NB4 (cell line): ENCODE measurements at places on chromosomes 5 and 9.
A peak's percentile ranks its signal among the peaks of the same experiment; 100 is the strongest.

DNA sequence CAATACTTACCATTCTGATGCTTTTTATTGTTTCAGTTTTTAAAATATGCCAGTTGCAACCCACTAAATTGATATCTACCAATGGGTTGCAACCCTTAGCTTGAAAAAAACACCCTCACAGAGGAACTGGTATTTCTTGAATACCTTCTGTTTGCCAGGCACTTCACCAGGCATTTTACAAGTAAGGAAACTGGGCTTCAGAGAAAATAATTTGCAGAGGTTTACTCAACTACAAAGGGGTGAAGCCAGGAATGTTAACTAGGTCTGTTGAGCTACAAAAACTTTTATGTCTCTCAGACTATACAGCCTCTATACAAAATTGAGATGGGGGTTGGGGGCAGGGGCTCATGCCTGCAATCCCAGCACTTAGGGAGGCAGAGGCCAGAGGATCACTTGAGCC lies 65.0 kb downstream of the STX17 start:
- no peak for DNase-seq

- no peak for DNase-seq
Observed at GRCh38 chr5:139046551-139046950, 151.6 kb downstream of the SIL1 start.

DNA sequence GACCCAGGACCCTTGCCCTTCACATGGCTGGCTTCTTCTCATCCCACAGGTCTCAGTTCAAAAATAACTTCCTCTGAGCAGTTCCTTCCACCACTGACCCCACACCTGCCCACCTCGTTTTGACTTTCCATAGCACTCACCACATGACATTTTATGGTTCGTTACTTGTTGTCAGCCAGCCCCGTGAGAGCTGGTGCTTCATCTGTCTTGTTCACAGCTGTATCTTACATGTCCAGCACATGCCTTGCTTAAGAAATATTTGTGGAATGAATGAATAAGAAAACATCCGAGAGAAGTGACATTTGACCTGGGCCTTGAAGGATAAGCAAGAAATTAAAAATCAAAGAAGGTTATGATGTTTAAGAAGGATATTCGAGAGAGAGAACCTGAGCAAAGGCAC lies 193.9 kb downstream of the RFK start:
- DNase-seq, result no peak

DNA sequence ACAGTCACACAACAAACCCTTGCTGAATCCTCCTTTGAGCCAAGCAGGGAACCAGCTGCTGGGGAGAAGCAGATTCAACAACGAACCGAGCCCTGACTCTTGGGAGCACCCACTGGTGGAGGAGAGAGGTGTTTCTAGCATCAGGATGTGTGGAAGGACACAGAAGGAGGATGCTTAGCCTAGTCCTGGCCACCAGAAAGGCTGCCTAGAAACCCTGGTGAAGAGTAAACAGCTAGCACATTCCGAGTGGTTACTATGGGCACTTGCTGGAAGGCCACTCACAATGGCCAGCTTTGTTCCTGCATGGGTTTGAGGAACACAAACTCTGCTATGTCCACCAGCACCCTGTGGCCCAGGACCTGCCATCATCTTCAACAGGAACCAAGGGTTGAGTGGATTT lies 1.8 kb downstream of the TIFAB start:
- no peak for DNase-seq

DNA sequence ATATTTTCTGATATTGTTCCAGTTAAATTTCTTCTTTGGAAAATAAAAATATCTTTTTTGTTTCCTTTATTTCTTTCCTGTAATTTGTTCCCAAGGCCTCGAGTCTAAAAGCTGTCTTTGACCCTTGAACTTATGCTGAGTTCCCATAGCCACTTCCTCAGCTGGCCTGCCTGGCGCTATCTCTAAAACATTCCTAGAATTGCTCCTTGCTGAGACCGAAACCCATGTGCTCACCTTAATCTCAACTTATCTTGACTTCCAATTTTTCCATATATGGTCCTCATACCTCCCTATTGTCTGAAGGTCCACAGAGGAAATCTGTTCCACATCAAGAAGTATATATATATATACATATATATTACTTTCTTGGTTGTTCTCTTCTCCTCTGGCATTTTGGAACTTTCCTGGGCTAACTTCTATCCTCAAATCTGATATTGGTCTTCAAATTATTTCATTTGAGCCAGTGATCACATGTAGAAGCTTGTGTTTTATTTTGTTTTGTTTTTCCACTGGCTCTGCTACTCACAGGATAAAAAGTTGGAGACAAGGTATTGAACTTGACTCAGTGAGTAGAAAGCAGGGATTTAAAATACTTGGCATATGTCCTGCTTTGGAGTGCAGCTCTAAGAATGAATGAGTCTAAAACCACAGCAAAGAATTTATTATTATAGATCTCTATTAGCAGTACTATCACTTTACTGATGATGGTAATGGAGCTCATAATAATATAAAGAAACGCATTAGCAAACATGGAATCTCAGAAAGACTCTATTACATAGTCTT lies 45.2 kb downstream of the ENC1 start:
- DNase-seq, result no peak

GRCh38 chr5:87825583-87825982 lies 412.9 kb upstream of the CCNH start:
- no peak for DNase-seq

- DNase-seq, result no peak
Observed at GRCh38 chr9:75957116-75957515, 66.6 kb downstream of the PCSK5 start.

- DNase-seq, result no peak
Observed at GRCh38 chr9:81626511-81626910, 62.8 kb downstream of the TLE1 start.

DNA sequence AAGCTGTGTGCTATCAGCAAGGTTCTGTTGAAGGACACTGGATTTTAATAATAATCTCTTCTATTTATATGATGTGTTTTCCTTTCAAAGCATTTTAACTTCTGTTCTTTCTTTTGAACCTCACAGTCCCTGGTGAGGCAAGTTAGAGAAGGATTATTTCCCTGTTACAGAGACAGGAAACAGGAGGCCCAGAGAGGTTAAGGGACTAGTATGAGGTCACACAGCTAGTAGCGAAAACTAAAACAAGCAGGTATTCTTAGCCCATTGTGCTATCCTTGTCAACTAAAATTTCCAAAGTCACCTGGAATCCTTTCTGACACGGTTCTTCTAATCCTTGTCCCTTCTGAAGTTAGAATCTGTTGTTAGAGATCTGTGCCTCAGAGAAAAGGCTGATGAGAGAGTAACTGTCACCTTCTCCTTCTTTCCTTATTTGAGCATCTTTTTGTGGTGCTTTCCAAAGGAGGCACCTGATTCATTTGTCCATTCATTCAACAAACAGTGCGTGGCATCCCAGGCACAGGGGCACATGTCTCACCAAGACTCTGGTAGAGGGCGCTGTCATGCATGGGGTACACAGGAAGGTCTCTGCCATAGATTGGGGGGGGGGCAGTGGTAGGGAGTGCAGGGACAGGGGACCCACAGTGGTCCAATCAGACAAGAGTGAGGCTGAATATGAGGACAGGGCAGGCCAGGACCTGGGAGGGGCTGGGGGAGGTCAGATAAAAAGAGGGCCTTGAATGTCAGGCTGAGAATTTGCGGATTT lies 61.5 kb downstream of the CRB2 start:
- DNase-seq, result no peak

- DNase-seq, result no peak
Observed at GRCh38 chr5:133145436-133146170, 93.8 kb downstream of the HSPA4 start.

DNA sequence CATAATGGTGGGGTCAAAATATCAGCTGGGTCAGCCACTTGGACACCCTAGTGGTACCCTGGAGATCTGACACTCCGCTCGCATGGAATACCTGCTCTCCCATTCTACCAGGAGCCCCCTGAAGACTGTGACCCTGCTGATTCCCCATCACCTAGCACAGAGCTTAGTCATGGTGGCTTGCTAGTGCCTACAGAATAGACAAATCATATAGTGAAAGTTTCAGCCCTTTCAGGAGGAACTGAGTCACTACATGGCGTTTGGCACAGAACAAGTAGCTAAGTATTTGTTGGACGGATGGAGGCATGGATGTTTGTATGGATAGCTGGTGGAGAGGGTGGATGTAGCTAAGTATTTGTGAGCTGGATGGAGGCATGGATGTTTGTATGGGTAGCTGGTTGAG lies 65.3 kb downstream of the LMX1B start:
- DNase-seq, result no peak

GRCh38 chr5:90871391-90871991 lies 312.9 kb downstream of the ADGRV1 start:
- no peak for DNase-seq

DNA sequence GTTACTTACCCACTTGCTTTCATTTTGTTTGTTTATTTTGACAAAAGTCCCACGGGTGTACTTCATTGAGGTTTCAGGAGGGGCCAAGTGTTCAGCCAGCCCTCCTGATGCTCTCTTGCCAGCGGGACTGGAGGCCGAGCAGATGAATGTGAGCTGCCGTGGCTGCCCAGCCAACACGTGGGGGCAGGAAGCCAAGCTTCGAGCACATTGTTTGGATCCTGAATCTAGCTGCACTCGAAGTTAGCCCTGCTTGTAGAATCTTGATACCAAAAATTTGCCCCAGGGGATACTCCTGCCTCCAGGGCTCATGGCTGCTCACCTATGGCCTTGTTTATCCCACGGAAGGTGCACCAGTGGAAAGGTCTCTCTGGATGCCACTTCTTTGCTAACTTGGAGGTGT lies 49.3 kb downstream of the RASGEF1C start:
- DNase-seq, result no peak

DNA sequence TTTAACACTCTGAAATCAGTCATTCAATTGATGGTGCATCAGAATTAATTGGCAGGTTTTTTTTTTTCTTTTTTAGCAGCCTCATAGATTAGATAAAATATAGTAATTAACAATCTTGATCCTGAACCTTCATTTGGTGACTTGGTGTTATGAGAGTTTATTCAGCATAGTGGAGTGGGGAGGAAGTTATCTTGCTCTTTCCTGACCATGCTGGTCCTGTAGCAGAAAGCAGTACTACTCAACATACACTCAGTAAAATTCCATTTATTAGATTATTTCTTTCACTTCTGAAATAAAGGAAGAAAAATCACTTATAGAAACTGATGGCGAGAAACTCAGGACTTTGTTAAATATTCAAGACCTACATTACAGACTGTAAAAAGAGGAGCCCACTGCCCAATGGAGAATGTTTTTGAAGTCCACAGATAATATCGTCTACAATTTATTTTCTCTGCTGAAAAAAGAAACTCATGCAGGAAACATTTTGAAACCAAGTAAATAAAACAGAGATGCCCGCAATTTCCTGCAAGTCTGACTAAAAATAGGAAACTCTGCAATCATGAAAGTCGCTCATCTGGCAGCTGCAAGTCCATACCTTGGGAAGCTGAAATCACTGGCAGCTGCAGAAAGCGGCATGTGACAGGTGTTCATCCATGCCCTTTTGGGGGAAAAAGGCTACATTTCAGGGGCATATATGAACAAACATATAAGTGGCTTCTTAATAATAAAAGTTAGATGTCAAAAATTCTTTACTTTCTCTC lies 233.2 kb upstream of the RFX3 start:
- peak; percentile 68 for DNase-seq

DNA sequence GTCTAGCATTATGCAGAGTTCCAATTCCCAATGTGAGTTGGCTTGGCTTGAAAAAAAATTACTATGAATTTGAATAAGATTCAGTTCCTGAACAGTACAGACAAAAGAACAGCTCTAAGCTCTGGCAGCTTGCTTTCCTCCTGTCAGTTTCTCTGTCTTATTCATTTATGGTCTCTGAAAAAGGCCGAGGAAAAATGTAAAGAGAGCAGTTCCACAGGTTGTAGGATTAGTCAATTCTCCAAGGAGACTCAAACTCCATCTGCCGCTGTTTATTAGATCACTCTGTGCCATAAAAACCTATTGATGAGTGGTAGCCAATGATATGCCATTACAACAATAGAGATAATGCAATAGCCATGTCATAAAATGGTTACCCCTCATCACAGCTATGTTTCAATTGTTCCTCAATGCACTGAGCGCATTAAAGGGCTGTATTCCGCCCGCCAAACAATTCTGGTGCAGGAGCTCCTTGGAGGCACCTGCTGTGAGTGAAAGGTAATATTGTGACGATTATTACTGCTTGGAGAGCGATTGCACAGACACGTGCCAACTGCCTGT lies 188.2 kb downstream of the ARRDC3 start:
- no peak for DNase-seq

DNA sequence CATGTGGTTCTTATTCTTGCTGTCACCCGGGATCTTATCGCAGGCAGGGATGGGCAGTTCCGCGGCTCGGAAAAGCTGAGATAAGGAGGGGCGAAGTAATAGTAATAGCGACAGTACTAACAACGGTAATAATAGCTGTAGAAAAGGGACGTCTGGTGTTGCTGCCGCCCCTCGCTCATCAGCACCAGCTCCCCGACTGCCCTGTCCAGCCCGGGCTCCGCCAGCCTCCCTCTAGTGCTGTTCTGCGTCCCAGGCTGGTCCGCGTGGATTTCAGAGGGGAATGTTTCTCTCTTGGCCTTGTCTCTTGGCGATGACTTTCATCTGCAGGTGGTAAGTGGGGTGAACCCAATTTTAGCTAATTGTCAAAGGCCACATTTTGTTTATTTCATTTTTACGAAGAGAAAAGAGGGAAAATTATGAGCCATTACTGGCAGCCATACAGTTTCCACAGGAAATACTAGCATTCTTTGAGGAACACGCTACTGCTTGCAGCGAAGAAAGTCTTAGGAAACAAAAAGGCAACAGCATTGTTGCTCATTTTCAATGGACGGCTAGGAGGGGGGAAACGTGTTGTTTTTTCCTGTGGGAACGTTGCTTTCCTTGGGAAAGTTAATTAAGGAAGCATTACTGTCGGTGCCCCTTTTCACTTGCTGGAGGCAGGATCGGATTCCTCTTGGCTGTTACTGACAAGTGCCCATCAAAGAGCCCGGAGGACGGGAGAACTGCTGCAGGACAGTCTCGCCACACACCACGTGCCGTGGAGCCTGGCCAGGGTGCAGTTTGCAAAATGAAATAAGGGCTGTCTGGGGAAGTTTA lies 762 bp downstream of the SNCAIP start:
- no peak for DNase-seq

DNA sequence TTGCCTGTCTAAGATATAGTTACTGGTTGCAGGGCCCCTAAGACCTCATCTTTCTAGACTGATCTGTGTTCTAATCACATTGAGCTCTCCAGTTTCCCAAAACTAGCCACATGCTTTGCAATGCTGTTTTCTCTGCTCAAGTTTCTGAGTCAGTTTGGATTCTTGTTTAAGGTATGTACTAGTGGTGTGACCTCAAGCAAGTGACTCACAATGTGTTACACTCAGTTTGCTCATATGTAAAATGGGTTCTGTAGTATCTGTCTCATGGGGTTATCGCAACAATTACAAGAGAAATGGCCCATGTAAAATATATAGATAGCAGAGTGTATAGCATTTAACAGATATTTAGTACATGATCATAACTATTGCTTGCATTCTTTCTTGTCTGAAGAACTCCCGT lies 153.1 kb upstream of the ELL2 start:
- DNase-seq, result no peak

DNA sequence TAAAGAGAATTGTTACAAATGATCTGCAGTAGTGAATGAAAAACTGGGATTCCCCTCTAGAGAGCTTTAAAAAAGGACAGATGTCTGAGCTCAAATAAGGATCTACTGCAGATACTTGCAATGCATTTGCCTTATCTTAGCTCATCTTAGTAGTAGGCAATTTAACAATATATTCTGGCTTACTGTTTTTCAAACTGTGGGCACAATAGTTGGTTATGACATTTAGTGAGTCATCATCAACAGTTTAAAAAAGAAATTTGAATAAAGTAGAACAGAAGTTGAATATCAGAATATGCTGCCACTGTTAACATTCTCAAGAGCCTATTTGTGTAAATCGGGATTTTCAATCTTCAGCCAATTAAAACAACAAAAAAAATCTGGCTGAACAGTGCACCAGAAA lies 6.7 kb upstream of the CAST start:
- DNase-seq, result peak; percentile 24
